B cell (primary cell): ENCODE measurements at places on chromosomes 7 and 10. TPM values are rescaled to one million over a fixed set of nuclear protein-coding genes. Genes with fewer than 3 reads are reported as not detected.

DNA sequence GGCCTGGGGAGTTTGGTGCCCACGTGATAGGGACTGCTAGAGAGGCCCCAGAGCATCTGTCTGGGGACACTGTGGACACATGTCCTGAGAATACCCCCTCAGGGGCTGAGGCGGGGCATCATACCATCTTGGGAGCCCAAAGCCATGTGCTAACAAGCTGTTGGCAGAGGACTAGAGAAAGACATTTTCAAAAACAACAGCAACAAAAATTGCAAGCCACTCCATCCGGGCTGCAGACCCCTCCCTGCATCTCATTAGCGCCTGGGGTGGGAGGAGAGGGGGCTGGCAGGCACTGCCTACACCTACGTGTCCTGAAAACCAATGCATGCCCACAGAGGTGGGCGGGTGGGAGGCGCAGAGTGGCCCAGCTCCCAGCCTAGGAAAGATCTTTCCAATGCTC lies 507.4 kb upstream of the PODXL start:
- H3K27ac ChIP-seq, result no peak overlapping the region
- H3K36me3 ChIP-seq, result no peaks in the 10 kb centered on the region
- no peaks in the 10 kb centered on the region for H3K27me3 ChIP-seq

DNA sequence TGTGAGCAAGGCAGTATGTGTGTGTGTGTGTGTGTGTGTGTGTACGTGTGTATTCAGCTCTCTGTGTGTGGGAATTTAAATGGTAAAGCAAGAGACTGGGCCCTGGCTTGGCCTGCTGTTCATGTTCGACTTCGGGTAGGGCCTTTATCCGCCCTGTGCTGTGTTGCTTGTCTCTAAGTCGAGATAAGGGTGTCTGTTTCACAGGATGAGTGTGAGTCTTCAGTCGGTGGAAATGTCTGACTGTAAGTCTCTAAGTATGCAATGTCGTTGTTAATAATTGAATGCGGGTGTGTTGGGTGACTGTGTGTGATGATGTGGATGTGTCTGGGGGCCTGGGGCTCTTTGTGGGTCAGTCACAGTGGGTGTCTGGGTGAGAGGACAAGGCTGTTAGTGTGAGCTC lies 34.8 kb downstream of the HIF1AN start:
- H3K4me3 ChIP-seq, result no peak overlapping the region
- peaks cover 34% of the 10 kb centered on the region for H3K27me3 ChIP-seq
- DNase-seq, result no peak
- no peaks in the 10 kb centered on the region for H3K36me3 ChIP-seq
- no peak overlapping the region for H3K27ac ChIP-seq

AP4M1 gene
- 7.7 and 9.0 TPM in 2 replicates for polyA plus RNA-seq

ZPBP gene
- polyA plus RNA-seq, result 0.55 TPM in 1 of 2 replicates, not detected in the other
